ENCODE measurements at places on chromosomes 5 and 9.

DNA sequence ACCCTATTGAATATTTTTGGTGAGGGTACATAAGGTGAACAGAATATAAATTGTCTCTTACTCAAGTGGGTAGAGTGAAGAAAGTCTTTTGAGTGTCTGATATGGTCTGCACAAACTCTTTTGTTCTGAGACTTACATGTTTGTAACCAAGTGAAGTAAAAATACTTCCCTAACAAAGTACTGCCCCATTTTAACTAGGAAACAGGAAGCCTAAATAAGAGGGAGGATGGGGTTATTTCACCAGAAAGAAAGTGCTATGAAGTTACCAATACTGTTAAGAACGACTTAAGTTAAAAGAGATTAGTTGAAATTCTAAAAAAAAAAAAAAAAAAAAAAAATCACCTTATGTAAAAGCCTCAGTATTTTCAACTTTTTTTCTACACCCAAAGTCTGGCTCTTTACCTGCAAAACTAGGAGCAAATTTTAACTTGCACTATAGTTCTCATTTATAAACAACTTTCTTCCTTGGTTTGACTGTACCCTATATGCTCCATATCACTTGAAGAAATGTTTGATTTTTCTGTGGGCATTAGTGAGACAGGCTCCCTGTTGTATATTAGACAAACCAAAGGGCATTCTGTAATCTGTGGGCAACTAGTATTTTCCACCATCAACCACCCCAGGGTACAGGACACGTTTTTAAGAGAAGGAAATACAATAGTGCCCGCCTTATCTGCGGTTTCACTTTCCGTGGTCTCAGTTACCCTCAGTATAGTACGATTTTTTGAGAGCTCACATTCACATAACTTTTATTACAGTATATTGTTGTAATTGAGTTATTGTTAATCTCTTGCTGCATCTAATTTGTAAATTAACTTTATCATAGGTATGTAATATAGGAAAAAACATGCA lies 127.7 kb downstream of the NR3C1 start:
- no peak for DNase-seq

GRCh38 chr5:39466846-39467245 lies 42.1 kb upstream of the DAB2 start:
- DNase-seq: no peak

GRCh38 chr9:35702696-35703095 lies 13.0 kb upstream of the TPM2 start:
- no peak for DNase-seq

GRCh38 chr5:146284016-146284415 lies 54.6 kb upstream of the POU4F3 start:
- DNase-seq: no peak

DNA sequence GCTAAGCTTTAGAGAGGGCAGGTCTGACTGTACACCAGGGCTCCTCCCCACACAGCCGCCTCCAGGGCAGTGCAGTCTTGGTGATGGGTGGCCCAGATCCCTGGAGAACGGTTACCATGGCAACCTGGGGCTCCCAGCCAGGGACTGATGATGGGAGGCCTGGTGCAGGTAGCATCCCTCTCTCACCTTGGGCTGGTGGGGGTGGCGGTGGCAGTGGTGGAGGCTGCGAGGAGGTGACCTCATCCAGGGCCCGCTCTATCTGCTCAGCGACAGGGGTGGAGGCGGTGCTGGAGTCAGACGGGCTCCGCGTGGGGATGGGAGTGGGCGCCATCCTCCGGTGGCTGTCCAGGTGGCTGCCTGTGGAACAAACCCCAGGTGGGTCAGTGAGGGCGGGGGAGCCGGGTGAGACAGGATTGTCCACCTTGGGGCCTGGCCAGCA lies 12.3 kb downstream of the PRR7 start:
- DNase-seq: no peak

All from T-helper 1 cell (primary cell).